ENCODE measurements at places on chromosomes 7 and 10.

DNA sequence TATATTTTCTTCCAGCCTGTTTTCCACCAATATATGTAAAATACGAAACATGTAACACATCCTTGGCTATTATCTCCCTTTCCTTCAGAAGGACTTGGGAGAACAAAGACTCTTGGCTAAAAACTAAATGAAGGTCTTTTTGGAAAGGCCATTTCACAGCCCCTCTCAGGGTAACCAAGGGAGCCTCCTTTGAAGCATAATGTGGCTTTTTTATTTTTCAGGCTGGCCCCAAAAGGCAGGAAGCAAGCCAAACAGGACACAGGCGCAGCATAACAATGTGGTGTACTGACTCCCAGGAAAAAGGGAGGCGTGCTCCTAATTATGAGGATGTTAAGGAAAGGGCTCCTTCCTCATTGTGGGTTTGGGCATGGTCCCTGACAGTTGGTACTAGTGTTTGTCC is 30.3 kb upstream of the CCSER2 start:
- DNase-seq: no peak

GRCh38 chr7:45682836-45683555 is 108.8 kb downstream of the ADCY1 start:
- DNase-seq: no peak

- no peak for DNase-seq
Measured at GRCh38 chr7:104299777-104300176, 28.6 kb upstream of the LHFPL3 start.

DNA sequence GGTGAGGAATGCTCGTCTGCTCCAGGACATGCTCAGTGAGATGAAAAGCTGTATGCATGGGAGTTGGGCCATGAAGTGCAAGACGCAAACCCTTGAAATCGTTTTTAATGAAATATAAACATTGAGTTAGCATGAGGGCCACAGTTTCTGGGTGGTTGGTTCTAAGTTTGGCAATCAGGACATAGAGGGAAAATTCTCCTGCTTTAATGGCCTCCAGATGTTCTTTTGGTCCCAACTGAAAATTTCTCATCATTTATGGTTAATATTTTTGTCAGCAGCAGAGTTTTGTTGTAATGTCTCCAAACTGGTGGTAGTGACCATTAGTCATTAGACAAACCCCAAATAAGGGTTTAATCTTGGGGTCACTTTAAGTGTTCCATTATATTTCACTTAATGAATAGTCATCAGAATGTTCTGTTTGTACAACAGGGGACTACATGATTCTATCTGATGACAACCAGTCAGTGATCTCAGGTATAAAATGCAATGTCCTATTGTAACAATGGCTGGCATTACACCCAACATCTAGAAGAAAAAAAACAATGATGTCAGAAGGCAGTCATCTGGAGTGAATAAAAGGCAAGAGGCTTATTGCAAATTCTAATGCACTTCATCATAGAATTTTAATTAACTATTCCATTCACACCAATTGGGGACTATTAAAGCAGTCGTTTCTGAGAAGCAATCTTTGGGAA is 197.4 kb downstream of the JCAD start:
- no peak for DNase-seq

DNA sequence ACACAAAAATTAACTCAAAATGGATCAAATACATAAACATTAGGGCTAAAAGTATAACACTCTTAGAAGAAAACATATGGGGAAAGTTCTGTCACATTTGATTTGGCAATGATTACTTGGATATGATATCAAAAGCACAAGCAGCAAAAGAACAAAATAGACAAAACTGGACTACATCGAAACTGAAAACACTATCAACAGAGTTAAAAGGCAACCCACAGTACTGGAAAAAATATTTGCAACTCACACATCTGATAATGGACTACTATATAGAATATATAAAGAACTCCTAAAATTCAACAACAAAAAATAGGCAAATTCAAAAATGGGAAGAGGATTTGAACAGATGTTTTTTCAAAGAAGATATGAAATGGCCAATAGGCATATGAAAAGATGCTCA is 51.0 kb downstream of the COA1 start:
- no peak for DNase-seq

GRCh38 chr10:90813594-90814365 is 44.1 kb downstream of the HTR7 start:
- DNase-seq: no peak

DNA sequence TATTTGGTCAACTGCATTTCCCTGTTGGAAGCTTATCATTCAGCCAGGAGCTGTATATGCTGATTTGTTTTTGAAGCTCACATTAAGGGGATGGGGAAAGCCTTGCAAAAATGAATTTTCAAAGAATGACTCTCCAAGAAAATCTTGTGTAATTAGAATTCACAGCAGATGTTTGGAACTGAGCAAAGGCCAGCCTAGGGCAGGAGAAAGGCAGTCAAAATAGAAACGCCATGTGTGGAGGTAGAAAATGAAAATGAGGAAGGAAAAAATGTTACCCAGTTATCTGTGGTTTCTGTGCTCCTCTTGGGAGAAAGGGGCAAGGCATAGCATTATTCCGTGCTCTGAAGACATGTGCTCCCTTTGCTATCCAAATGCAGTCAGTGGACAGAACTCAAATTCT is 93.5 kb downstream of the NRP1 start:
- no peak for DNase-seq

DNA sequence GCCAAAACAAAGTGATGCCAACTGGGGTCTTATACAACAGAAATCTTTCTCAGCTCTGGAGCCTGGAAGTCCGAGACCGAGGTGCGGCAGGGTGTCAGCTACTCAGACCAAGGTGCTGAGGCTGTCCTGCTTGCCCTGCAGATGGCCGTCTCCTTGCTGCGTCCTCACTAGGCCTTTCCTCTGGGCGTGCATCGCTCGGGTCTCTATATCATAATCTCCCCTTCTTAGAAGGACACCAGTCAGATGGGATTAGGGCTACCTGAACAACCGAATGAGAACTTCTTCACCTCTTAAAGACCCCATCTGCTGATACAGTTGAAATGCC is 244.7 kb downstream of the EBF3 start:
- no peak for DNase-seq

- DNase-seq: no peak
Measured at GRCh38 chr10:29253690-29254029, 35.2 kb upstream of the LYZL1 start.

GRCh38 chr7:140898786-140899536 is 25.8 kb downstream of the BRAF start:
- no peak for DNase-seq

DNA sequence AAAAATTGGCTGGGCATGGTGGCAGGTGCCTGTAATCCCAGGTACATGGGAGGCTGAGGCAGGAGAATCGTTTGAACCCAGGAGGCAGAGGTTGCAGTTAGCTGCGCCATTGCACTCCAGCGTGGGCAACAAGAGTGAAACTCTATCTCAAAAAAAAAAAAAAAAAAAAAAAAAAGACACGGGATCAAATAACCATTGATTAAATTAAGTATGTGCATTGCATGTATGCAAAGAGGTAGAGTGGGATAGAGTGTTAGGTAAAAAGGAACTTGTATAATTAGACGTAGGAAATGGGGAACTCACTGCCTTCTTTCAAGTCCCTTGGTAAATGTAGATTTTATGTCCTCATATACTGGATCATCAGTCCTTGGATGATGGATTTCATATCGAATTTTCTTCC is 13.1 kb downstream of the VCL start:
- DNase-seq: no peak

DNA sequence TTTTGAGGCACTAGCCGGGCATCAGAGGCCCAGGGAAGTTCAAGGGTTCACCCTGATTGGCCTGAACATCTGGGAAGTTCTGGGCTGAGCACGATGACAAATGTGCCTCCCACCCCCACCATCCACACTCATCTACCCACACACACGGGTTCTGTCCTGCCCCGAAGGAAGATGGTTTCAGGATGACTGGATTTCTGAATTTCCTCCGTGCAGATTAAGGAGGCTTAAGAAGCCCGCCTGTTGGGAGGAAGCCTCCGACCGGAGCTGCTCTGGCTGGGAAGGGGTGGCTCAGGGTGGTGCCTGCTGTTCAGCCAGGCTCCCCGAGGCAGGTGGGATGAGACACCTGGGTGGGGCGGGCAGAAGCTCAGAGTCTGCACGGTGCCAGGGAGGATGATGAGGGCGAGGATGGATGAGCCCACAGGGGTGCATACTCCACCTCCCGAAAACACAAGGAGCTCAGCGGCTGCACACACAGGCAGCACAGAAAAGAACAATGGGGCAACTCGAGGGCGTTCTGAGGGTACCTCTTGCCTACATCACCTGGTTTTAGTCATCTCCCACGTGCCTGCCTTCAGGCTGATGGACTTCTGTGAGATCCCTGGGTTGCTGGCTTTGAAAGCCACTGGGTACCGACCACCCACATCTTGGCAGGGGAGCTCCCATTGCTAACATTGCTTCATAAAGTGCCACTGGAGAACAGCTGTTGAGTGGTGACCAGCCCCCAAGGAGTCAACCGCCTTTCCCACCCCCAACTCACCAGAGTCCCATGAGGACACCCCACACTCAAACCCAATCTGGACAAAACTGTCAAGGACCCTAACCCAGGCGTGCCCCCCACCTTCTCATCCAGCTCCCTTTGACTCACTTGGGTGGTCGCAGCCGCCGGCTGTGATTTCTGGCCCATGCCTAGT is 41.2 kb downstream of the CALML3 start:
- no peak for DNase-seq

- no peak for DNase-seq
Measured at GRCh38 chr7:39946693-39947092, 3.4 kb upstream of the CDK13 start.

DNA sequence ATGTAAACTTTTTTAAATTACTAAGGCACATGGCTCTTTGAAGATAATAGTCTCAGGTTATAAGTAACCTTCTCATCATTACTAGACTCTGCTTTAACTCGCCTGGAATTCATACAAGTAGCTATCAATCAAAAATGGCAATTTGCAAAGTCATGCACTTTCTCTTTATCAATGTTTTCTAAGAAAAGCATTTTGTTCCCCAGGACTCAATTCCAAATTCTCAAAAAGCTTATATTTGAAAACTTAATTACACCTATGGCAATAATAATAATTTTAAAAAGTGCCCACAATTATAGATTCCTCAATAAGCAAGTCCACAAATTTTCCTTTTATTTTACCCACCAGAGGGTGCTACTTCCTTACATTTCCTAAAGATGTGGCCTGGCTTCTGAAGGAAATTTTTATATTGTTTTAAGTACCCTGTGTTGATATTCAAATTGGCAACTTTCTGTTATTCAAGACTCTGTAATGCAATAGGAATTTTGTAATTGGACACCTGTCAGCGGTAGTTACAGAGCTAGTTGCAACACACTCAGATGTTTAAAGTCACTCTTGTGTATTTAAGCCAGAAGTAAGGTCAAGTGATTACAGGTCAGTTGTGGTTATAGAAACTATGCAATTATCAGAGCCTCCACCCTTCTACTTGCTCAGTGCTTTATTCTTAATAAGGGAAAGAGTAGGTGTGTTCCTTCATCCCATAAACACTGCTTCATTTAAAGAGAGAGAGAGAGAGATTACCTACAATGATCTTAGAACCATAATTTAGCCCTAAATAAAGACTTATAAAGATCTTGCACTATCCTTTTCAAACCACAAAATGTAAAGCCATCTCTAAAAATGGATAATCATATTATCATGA is 47.1 kb upstream of the HYAL4 start:
- no peak for DNase-seq

GRCh38 chr7:135704074-135704473 is 23.9 kb downstream of the SLC13A4 start:
- DNase-seq: peak; percentile 23

- DNase-seq: no peak
Measured at GRCh38 chr10:132781556-132781955, 4.4 kb downstream of the NKX6-2 start.

DNA sequence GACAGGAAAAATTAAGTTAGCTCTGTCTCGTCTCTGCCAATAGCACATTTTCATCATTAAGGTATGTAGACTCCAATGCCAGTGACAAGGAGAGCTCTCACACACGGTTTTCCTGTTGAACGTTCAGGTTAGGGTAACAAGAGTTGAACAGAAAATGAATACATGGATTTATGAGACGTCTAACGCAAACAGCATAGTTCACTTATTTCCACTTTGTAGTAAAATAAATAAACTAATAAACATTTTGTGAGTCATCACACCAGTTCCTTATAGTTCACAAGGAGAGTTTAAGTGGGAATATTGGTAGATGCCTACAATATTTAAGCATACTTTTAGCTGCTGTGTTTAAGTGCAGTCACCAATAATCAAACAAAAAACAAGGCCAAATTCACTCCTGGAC is 21.1 kb downstream of the DRGX start:
- no peak for DNase-seq

DNA sequence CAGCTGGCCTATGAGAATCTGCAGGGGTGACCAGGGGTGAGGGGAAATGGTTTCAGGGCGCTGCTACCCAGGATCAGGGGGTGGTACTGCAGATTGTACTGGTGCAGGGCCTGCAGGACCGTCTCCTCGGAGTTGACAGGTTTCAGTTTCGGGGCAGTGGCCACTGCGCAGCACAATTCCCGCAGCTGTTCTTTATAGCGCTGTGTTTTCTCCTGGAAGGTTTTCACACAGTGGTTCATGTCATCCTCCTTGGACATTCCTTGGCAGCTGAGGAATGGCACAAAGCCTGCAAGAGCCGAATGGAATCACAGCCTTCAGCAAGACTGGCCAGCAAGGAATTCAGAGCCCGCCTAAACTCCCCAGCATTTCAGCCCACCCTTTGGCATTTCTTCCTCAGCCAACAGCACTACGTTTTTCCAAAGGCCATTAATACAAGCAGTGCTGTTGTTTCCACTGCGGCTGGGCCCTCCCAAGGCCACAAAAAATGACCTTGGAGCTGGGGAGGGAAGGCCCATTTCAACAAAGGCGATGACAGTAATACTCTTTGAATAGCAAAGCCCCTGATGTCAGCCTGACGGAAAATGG is 44.9 kb downstream of the PNLIPRP2 start:
- DNase-seq: no peak

- no peak for DNase-seq
Measured at GRCh38 chr10:28217848-28218247, 85.0 kb downstream of the MPP7 start.

- no peak for DNase-seq
Measured at GRCh38 chr7:23093546-23093945, 12.0 kb upstream of the KLHL7 start.

DNA sequence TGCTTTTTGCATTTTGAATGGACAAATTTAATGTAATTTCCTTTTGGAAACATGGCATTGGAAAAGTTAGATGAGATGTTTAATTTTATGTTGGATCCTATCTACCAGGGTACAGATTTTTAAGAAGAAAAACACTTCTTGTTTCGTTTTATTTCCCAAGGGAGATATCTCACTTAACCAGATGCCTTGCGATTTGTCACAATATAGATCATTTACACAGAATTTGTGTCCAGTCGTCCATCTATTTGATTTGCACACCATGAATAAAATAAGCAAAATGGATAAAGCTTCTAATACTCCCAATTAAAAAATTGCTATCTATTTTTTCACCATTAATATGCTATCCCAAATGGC is 25.7 kb downstream of the HDAC9 start:
- DNase-seq: no peak
